ENCODE measurements at places on chromosomes 16 and 17.

DNA sequence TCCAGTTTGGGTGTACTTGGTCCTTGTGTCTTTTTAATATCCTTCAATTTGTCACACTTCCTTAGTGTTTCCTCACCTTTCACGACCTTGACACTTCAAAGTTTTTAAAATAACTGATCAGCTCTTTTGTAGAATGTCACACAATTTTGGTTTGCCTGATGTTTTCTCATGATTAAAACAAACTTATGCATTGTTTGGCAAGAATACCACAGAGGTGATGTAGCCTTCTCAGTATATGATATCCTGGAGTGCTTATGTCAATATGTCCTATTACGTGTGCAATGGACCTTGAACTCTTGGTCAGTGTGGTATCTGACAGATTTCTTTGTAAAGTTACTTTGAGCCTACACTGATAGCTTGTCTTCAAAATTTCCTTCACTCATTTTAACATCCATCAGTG, 297.4 kb downstream of the CNTNAP4 start:
- DNase-seq: no peak

GRCh38 chr17:15403276-15403939, 62.0 kb upstream of the TEKT3 start:
- DNase-seq: no peak

- DNase-seq: no peak
These were observed 6.5 kb upstream of the CCL2 start for GRCh38 chr17:34248511-34249024.

GRCh38 chr16:51236583-51236982, 85.5 kb upstream of the SALL1 start:
- no peak for DNase-seq

DNA sequence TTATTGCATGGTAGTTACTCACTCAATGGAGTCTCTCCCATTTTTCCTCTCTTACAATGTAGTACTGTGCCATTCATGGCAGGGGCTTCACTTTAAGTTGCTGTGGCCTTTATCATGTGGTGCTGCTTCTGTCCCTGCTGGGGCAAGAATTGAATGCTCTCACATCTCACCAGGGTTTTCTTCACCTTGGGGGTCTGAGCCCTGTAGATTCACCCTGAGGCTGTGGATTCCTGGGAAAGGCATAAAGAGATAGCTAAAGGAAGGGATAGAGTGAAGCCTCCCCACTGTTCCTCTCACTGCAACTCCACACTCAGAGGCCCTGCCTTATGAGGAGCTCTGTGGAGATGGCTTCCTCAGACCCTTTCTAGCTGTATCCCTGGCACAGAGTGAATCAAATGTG, 178.5 kb upstream of the GOT2 start:
- DNase-seq: no peak

DNA sequence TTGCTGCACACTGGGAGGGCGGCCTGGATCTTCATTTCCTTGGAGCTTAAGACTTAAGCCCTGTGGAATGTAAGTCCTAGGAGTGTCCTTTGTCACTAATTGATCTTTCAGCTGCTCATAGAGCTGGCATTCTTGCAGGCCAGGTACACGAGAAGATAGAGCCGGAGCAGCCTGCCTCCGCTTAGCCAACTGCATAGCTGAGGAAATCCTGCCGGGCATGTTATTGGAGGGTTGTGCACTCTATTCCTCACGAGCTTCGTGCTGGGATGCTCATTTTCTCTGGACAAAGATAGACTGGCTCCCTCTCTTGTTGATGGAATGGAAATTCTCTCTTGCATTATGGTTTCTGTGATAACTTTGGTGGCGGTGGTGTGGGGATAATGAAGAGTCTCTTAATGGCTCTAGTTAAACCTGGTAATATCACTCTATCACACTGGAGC, 76.9 kb downstream of the RPA1 start:
- DNase-seq: no peak

- DNase-seq: no peak
These were observed 143.4 kb downstream of the MAP2K4 start for GRCh38 chr17:12164085-12164484.

DNA sequence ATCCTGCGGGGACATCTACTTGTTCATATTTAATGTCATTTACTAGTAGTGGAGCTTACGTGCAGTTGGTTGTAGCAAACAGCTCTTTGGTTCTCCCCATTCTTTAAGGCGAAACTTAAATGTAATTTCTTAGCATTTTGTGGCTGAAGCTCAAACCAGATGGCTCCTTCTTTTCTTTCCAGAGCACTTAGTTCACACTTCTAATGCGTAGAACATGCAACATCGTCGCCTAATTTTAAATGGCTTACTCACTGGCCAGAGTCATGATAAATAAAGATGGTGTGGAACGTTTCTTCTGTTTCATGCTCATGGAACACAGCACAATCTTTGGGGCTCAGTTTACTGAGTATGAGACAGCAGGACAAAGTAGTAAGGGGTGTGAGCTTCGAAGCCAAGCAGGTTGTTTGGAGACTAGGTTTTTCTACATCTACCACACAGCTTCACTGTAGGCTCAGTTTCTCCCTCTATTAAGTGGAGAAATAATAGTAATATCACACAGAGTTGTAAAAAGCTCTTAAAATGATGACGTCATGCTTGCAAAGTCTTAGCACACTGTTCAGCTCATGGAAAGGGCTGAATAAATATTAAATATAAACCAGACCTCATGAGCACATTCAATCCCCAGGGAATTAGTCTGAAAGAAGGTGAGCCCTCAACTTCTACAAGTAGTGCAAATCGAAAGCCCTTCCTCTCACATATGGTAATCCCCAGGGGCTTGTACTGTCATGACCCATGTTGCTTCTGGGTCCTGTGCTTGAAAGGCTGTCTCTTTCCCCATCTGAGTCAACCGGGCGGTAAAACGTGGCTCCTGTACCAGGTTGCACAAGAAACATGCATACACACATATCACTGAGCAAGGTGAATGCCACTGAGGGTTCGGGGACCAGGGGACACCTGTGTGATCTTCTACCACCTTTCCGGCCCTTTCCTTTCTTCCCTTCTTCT, 384.3 kb downstream of the CDH13 start:
- DNase-seq: no peak

DNA sequence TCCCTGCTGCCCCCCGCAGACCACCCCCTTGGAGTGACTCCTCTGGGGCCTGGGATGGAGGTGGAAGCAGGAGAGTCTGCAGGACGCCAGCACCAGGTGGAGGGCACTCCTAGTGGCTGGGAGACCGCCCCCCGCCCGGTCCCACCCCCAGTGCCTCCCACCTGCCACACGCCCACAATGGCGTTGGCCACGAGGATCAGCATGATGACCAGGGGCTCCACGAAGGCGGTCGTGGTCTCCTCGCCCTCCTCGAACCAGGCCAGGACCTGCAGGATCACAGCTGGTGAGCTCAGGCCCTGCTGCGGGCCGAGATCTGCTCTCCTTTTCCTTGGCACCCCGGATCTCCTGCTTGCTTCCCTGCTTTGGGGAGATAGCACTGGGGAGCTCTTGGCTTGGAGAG, 12.8 kb downstream of the ATP2A3 start:
- DNase-seq: no peak

- no peak for DNase-seq
These were observed 50.5 kb downstream of the GPR139 start for GRCh38 chr16:20023190-20023589.
